ENCODE measurements at places on chromosomes 16 and 17.

DNA sequence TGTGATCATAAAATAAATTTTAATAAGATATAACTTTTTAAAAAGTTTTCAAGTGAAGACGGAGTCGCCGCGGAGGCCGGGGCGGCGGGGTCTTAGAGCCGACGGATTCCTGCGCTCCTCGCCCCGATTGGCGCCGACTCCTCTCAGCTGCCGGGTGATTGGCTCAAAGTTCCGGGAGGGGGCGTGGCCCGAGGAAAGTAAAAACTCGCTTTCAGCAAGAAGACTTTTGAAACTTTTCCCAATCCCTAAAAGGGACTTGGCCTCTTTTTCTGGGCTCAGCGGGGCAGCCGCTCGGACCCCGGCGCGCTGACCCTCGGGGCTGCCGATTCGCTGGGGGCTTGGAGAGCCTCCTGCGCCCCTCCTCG lies at the start of gene FOXC2:
Gene FOXC2, plus strand, starts transcription at position 229 of the 365 bp plus-strand sequence. CDS start 507 bp downstream, outside the sequence.
- peaks cover 22% of the 10 kb centered on the region for H3K4me1 ChIP-seq
- no peaks in the 10 kb centered on the region for H3K36me3 ChIP-seq
- DNase-seq = peak; percentile 92
- peak within 1 kb of the TSS; percentile 86 for H3K27ac ChIP-seq
- peak within 1 kb of the TSS; percentile 69 for H3K4me3 ChIP-seq

- no peaks in the 10 kb centered on the region for H3K27me3 ChIP-seq
- no peak overlapping the region for H3K4me3 ChIP-seq
- DNase-seq = peak; percentile 10
- peaks cover 87% of the 10 kb centered on the region for H3K36me3 ChIP-seq
Observed at GRCh38 chr17:21303441-21304065, 19.0 kb downstream of the MAP2K3 start.

- no peaks in the 10 kb centered on the region for H3K27me3 ChIP-seq
- H3K4me1 ChIP-seq = peaks cover 45% of the 10 kb centered on the region
- peak overlapping the region; percentile 99 for H3K4me3 ChIP-seq
- DNase-seq = no peak
- peaks cover 11% of the 10 kb centered on the region for H3K36me3 ChIP-seq
Observed at GRCh38 chr17:81239714-81240555, 817 bp downstream of the NDUFAF8 start.

- H3K4me3 ChIP-seq = no peak overlapping the region
- peaks cover 15% of the 10 kb centered on the region for H3K36me3 ChIP-seq
- H3K4me1 ChIP-seq = peaks cover 42% of the 10 kb centered on the region
- H3K27ac ChIP-seq = peak overlapping the region; percentile 72
- H3K27me3 ChIP-seq = no peaks in the 10 kb centered on the region
Observed at GRCh38 chr17:1800240-1800639, 29.5 kb downstream of the SMYD4 start.

- H3K4me1 ChIP-seq = peaks cover 42% of the 10 kb centered on the region
- DNase-seq = no peak
- H3K27me3 ChIP-seq = no peaks in the 10 kb centered on the region
Observed at GRCh38 chr16:72896485-72897118, 151.3 kb downstream of the ZFHX3 start.
